ENCODE measurements at places on chromosomes 6 and 20.

- H3K36me3 ChIP-seq: no peaks in the 10 kb centered on the region
- H3K27ac ChIP-seq: no peak within 1 kb of the TSS
- DNase-seq: no peak
- no peak within 1 kb of the TSS for H3K4me3 ChIP-seq
Measured at GRCh38 chr6:168440520-168441433, at the start of gene SMOC2. SMOC2 (plus strand) TSS chr6:168441184; CDS start chr6:168441371, 187 bp downstream.

DNA sequence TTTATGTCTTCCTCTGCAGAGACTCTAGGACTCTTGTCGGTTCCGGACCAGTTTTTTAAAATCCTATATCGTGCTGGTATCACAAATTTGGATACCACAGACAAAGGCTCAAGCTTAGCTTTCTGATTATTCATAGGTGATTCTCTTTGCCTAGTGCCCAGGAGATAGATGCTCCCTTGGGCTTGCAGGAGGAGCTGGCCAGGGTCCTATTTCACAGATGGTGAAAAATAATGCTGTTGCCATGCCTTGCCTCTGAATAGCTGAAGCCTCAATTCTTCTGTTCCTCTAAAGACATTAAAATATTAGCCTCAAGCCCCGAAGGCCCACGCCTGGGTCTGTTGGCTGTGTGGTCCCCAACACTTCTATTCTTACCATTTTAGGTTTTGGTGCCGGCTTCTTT, 123.9 kb upstream of the BACH2 start:
- no peaks in the 10 kb centered on the region for H3K27me3 ChIP-seq
- peaks cover 7% of the 10 kb centered on the region for H3K4me1 ChIP-seq
- no peak overlapping the region for H3K27ac ChIP-seq

- H3K4me1 ChIP-seq: no peaks in the 10 kb centered on the region
- no peak overlapping the region for H3K4me3 ChIP-seq
- peaks cover 17% of the 10 kb centered on the region for H3K27me3 ChIP-seq
- no peak overlapping the region for H3K27ac ChIP-seq
- no peak for DNase-seq
- H3K36me3 ChIP-seq: no peaks in the 10 kb centered on the region
Measured at GRCh38 chr20:48094944-48095343, 309.7 kb upstream of the SULF2 start.

DNA sequence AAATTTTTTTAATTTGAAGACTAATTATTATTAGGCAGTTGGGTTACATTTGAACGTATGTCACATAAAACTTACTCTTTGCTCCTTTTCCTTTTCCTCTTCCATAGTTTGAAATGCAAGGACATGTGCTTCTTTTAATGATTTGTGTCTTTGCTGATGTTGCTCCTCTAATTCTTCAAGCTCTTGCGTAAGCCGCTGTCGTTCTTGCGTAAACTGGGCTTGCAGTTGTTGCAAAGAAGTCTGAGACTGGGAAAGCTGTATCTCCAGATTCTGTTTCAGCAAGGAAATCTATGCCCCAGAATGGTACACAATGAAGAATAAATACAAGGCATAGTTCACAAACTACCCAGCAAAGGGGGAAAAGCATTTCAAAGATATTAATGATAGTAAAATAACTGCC, 45.1 kb upstream of the MCM9 start:
- H3K4me1 ChIP-seq: no peaks in the 10 kb centered on the region
- no peak overlapping the region for H3K4me3 ChIP-seq
- peaks cover 10% of the 10 kb centered on the region for H3K36me3 ChIP-seq
- no peak for DNase-seq
- no peaks in the 10 kb centered on the region for H3K27me3 ChIP-seq

DNA sequence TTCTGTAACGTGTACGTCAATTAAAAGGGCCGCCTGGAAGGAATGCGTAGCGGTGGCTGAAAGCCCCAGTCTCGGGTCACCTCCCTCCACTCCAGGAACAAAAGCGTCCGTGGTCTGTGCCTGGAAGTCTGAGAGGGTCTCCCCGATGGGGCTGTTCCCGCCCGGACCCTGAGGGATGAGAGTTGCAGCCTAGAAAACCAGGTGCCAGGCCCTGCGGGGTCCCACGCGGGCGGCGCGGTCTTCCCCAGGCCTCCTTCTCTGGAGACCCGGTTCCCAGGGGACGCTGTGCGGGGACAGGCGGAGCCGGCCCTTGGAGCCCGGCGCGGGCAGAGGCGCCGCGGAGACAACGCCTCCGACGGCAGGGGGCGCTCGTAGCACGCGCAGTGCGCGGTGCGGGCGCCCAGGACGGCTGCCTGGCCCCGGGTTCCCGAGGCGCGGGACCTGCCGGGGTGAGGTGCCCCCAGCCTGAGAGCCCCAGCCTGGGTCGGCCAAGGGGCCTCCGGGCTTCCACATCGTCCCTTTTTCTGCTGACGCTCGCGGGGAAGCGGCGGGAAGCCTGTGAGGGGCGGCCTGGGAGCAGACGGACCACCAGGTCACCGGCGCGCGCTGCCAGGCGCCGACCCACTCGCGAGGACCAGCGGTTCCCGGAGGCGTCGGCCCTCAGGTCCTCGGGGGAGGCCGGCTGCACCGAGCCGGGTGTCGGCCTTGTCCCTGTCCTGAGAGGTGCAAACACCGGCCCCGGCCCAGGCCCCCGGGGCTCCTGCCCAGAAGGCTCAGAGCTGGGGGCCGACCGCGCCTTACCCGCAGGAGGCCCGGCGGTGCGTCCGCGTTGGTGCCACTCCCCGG, 5.3 kb upstream of the FOXC1 start:
- no peaks in the 10 kb centered on the region for H3K36me3 ChIP-seq
- no peak overlapping the region for H3K27ac ChIP-seq
- H3K27me3 ChIP-seq: peaks cover 87% of the 10 kb centered on the region
- no peak overlapping the region for H3K4me3 ChIP-seq
- peak; percentile 59 for DNase-seq

DNA sequence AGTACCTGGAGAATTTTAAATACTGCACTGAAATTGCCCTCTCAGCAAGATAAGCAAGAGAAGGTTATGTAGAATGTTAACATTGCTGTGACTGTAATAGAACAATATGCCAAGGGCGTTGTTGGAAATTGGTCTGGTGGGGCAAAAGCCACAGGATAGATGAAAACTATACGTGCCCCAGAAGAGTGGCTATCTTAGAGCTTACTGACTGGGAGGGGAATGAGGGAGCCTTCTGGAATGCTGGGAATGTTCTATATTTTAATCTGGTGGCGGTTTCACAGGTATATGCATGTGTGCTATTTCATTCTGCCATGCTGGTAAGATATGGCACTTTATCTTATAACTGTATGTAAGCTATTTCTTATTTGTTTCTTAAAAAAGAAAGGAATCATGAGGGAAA, 35.2 kb upstream of the YWHAB start:
- H3K27me3 ChIP-seq: no peaks in the 10 kb centered on the region
- H3K4me1 ChIP-seq: no peaks in the 10 kb centered on the region
- DNase-seq: no peak
- no peak overlapping the region for H3K4me3 ChIP-seq
- no peak overlapping the region for H3K27ac ChIP-seq

- H3K27me3 ChIP-seq: no peaks in the 10 kb centered on the region
- H3K4me3 ChIP-seq: no peak overlapping the region
- no peak for DNase-seq
- no peaks in the 10 kb centered on the region for H3K4me1 ChIP-seq
- no peak overlapping the region for H3K27ac ChIP-seq
Measured at GRCh38 chr20:54497931-54498718, 22.7 kb downstream of the DOK5 start.

GRCh38 chr6:85425997-85426396, 23.9 kb upstream of the NT5E start:
- no peak for DNase-seq
- H3K4me1 ChIP-seq: peaks cover 4% of the 10 kb centered on the region
- H3K4me3 ChIP-seq: no peak overlapping the region
- no peaks in the 10 kb centered on the region for H3K27me3 ChIP-seq

GRCh38 chr6:166736634-166737033, 109.6 kb upstream of the RPS6KA2 start:
- H3K4me3 ChIP-seq: no peak overlapping the region
- H3K36me3 ChIP-seq: no peaks in the 10 kb centered on the region
- no peaks in the 10 kb centered on the region for H3K27me3 ChIP-seq
- H3K27ac ChIP-seq: no peak overlapping the region

- no peaks in the 10 kb centered on the region for H3K27me3 ChIP-seq
- no peaks in the 10 kb centered on the region for H3K4me1 ChIP-seq
- H3K27ac ChIP-seq: no peak overlapping the region
- H3K4me3 ChIP-seq: no peak overlapping the region
- DNase-seq: peak; percentile 59
Measured at GRCh38 chr6:110528101-110528929, 51.9 kb upstream of the SLC22A16 start.

- peaks cover 32% of the 10 kb centered on the region for H3K4me1 ChIP-seq
- H3K27ac ChIP-seq: peak overlapping the region; percentile 91
- DNase-seq: no peak
Measured at GRCh38 chr20:62067547-62068260, 2.0 kb upstream of the TAF4 start.

Data from naive thymus-derived CD8-positive, alpha-beta T cell (primary cell).